ENCODE measurements at places on chromosomes 5 and 9.

- no peak for DNase-seq
Observed at GRCh38 chr5:31232273-31232888, 38.9 kb downstream of the CDH6 start.

- DNase-seq = no peak
Observed at GRCh38 chr5:58410441-58410840, 49.4 kb downstream of the PLK2 start.

DNA sequence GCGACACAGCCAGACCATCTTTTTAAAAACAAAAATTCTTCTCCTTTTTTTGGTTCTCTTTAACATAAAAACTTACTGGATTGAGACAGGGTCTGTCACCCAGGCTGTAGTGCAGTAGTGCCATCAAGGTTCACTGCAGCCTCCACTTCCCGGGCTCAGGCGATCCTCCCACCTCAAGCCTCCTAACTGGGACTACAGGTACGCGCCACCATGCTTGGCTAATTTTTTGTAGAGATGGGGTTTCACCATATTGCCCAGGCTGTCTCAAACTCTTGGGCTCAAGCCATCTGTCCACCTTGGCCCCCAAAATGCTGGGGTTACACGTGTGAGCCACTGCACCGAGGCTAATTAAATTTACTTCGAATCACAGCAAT, 13.8 kb downstream of the HNRNPK start:
- no peak for DNase-seq

GRCh38 chr5:24065779-24066178, 558.4 kb downstream of the PRDM9 start:
- DNase-seq = no peak

DNA sequence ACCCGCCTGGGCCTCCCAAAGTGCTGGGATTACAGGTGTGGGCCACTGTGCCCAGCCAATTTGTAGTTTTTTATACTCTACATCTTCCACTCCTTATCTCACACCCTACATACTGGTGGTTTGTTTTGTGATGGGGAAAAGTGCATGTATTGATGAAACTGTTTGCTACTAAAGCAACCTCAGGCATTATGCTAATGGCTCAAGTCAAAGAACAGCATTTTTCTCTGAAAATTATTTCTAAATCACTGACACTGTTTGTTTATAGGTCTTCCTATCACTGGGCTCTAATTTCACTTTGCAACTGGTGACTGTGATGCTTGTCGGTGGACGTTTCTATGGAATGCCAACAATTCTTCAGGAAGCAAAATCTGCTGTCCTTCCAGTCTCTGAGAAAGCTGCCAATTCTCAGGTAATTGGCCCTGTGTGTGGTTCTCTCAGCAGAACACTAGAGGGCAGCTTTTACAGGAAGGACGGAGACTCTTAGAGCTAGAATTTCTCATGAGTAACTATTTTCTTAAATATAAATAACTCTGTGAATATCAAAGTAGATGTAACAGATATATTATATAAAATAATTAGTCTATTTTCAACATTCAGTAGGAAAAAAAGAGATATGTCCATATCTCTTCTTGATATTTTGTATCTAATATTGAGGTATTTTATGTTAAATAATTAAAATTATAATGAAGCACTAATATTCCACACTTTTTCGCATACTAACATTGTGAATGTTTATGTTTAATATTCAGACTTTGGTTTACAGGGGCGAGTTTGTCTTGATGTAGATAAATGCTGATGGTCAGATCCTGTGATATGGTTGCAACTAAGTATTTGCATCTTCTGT, 244.1 kb downstream of the ADGRV1 start:
- no peak for DNase-seq

- DNase-seq = no peak
Observed at GRCh38 chr9:91412941-91413340, 10.7 kb downstream of the NFIL3 start.

GRCh38 chr5:126576974-126577373, 18.0 kb downstream of the ALDH7A1 start:
- DNase-seq = no peak

- no peak for DNase-seq
Observed at GRCh38 chr5:144352732-144353317, 182.2 kb downstream of the KCTD16 start.

GRCh38 chr9:137266585-137267453, 10.7 kb upstream of the TOR4A start:
- no peak for DNase-seq

DNA sequence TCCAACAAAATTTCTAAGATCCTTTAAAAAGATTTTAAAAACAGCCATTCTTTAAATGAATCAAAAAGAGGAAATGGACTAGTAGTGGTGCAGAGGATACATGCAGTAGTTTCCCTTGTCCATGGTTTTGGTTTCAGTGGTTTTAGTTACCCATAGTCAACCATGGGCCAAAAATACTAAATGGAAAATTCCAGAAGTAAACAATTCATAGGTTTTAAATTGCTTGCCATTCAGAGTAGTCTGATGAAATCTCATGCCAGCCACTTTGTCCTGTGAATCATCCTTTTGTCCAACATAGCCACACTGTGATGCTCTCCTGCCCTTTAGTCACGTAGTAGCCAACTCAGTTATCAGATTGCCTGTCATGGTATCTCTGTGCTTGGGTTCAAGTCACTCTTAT, 286.1 kb downstream of the ANXA1 start:
- DNase-seq = no peak

DNA sequence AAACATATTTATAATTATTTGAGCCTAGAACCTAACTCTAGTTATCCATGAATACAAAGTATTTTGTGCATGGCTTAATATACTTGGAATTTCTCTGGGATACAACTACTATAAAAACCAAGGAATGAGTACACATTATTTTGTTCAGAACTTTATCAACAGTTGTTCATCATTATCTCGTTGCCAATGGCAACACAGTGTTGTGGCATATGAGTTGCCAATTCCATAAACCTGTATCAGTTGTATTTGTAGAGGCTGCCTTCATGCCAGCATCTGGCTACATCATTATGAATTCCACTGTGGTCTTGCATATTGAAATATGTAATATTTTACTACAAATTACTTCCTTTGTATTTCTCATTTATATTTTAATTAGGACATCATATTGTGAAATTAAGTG, 250.4 kb downstream of the FSTL4 start:
- no peak for DNase-seq

DNA sequence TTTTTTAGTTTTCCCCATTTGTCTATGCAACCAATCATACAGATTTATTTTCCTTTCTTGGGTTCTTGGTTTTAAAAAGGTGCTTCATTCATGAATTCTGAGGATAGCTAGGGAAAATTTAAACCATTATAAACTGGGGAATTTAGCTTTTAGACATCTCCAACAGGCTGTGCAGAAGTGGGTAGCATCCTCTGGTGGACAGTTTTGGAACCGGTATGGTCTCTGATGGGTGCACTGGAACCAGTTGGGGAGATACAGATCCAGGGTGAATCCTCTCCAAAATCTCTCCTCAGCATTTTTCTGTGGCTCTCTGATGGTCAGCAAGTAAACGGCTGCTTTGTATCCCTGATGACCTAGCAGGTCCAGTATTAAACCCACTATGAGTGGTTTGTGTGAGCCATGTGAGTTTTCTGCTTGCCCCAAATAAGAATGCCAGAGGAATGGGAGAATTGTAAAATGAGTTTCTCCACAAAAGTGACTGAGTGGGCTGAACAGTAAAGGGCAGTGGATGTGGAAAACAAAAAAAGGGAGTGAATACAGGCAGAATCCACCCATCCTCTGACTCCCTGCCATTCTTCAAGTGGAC, 9.1 kb upstream of the DNAJC25 start:
- DNase-seq = no peak

DNA sequence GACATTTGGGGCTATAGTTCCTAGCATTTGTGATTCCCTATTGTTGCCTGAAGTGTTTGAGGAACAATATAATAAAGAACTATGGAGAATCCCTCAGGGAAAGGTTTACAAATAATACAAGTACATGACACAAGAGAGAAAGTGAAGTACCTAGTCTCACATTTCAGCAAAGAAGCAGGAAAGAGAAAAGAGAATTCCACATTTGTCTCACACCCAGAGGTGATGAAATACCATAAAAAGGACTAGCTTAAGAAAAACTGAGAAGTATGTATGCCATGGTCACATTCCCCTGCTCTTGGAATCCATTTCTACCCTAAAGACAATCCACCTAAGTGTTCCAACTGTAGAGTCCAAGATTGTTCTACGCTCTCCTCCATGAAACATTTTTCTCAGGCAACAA, 79.0 kb upstream of the TARS1 start:
- DNase-seq = no peak

DNA sequence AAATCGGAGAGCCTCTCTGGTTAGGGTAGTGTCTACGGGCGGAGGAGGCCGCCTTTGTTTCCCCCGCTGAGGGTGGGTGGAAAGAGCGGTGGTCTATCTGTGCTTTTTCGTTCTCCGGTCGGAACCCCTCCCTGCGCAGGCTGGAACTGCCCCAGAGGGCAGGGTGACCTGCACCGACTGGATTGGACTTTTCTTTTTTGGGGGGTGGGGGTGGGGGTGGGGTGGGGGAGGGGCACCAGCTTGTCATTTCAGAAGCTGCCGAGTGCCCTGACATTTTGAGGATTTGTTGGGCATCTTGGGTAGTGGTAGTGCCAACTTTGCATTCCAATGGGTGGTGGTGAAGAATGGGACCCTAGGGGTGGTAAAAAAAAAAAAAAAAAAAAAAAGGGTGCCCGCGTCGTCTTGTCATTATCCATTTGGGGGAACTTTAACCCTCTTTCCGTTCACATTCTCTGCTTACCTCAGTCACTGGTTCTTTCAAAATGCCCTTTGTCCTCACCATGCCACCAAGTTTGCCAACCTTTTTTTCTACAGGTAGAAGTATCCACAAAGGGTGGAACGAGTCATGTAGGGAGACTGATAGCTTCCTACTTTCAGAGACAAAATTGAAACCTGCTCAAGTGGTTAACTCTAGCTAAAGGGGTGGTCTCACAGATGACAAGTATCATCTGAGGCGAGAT, 1.3 kb downstream of the UBE2R2 start:
- no peak for DNase-seq

- DNase-seq = no peak
Observed at GRCh38 chr5:139196296-139196956, 1.7 kb downstream of the SIL1 start.

GRCh38 chr5:79456890-79457583, 56.9 kb downstream of the HOMER1 start:
- DNase-seq = no peak

All from effector memory CD4-positive, alpha-beta T cell (primary cell).